DMS53 (cell line): ENCODE measurements at places on chromosomes 12 and 14.

DNA sequence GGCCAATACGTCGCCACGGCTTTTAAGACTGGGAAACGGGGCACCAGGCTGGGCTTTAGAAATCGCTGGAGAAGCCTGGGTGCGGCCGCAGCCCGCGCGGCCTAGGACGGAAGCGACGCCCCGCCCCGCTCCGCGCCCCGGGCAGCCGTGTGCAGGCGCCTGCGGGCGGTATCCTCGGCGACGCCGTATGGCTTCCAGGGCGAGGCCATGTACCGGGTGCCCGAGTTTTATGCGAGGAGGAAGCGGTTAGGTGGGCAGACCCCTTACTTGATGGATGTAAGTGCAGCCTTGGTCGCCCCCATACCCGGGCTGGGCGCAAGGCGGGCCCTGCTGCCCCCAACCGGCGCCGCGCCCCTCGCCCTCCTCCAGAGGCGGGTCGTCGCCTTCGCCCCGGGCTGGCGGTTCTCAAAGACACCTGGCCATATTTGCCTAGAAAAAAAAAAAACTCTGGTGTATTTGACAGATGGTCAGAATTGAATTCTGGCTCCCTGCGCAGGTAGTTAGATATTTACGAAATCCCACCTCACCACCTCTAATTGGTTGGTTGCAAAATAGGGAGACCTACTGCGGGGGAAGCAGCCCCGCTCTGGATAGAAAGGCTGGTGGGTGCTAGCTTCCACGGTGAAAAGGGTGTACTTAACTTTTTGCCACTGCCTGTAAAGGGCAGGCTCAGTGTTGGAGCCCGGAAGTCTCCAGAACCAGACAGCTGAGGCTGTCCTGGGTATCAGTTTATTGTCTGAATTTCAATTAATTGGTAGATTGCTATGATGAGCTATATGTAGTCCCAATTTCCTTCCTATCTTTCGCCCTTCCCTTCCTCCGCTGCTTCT, at the start of gene PPP1R36:
Gene PPP1R36, plus strand, starts transcription at position 171 of the 830 bp plus-strand sequence. Its CDS starts 37 bp downstream, at position 208.
- peak; percentile 85 for DNase-seq

GRCh38 chr12:86669010-86669409, 412.8 kb upstream of the MGAT4C start:
- peak; percentile 74 for DNase-seq

- no peak for DNase-seq
These were observed 66.8 kb upstream of the SLCO1C1 start for GRCh38 chr12:20628226-20628787.

- DNase-seq = peak; percentile 56
These were observed 1.4 kb upstream of the HSP90AA1 start for GRCh38 chr14:102088012-102088792.

DNA sequence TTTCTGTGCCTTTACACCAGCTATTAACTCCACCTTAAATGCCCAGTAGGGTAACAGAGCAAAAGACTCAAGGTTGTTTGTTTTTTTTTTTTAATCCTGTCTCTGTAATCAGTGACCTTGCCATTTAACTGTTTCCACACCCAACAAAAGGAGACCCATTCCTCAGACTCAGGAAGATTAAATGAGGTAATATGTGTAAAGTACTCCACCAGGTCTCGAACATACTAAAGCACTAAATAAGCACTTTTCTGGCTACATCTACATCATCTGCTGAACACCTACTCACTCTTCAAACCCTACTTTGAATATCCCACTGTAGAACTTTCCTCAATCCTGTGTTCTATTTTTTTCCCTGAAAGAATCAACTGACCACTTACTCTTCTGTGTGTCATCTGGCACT, 4.1 kb downstream of the SLC2A13 start:
- DNase-seq = no peak

DNA sequence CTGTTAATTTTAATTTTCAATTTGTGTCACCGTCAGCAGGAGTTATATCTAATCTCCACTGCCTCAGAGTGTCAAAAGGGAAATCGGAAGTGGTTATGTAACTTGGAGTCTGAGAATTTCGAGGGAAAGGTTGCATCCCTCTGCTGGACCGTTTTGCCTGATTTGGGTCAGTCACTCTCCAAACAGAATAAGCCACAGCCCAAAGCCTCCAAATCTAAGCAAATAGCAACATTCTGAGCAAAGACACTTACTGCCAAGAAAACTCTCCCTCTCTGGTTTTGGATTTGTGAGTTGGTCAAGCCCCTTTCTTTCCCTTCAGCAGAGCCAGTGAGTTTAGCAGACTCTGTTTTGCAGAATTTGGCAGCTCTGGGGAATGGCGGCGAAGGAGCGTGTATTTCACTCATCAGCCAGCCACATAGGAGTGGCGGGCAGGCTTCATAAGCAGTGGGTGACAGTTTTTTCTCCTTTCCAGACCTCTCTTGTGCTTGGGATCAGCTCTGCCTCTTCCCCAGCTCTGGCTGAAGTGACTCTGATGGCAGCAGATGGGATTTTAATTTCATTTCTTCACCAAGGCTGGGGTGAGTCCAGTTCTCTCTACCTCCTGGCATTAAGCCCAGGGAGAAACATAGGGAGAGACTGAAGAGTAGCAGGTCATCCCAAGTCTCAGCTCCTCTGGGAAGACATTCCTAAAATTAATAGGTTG, 218.7 kb upstream of the NOS1 start:
- no peak for DNase-seq

GRCh38 chr12:33248364-33248763, 191.3 kb downstream of the SYT10 start:
- no peak for DNase-seq

DNA sequence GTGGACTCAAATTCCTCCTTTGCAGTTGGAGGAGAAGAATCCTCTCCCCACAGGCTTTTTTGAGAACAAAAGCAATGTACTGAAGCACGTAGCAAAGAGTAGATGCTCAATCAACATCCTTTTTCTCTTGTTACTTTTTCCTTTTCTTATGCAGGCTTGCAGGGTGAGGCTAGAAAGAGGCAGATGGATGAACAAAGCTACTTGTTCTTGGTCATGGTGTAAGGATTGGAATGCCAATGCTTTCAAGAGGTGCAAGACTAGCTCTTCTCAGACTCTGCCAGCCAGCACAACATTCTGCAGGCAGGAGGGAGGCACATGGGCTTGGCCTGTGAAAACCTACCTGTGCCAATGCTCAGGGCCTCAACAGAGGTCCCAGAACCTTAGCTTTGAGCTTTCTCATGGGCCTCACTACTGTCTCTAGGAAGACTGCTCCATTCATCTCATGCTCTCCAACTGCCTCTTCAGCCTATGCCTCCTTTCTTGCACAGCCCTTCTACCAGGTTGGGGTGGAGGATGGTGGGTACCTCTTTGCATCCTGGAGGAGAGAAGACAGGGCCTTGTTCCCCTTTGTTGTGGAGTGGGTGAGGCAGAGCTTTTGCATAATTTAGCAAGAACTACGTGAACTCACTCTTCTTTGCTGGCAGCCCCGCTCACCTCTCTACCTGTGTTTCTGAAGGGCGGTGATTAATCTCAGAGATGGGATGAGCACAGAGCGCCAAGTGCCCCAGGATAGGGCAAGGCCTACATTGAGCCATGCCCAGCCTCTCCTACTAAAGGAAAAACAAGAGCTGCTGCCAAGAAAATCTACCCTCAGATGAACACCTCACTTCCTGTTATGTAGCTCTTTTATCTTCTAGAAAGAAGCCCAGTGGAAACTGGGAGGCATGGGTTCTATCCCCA, 1119.7 kb downstream of the VRK1 start:
- no peak for DNase-seq

GRCh38 chr12:52436000-52436827, 2.0 kb upstream of the KRT75 start:
- DNase-seq = no peak

DNA sequence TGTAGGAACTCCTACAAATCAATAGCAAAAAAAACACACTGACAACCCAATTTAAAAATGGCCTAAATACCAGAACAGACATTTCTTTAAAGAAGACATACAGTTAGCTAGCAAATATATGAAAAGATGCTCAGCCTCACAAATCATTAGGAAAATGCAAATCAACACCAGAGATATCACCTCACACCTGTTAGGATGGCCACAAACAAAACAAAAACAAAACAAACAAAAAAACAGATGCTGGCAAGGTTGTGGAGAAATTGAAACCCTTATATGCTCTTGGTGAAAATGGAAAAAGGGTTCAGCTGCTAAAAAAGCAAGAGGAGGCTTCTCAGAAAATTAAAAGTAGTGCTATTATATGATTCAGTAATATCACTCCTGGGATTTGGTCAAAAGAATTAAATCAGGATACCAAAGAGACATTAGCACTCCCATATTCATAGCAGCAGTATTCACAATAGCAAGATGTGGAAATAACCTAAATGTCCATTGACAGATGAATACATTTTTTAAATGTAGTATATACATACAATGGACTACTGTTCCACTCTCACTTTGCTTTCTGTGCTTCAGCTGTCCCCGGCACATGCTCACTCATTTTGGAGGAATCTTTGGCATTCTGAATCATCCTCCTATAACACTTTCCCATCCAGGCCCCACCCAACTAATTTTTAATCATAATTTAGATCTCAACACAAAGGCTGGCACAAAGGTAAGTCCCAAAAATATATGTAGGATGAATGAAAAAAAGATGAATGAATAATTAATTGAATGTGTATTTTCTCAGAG, 99.1 kb downstream of the SYT1 start:
- no peak for DNase-seq

DNA sequence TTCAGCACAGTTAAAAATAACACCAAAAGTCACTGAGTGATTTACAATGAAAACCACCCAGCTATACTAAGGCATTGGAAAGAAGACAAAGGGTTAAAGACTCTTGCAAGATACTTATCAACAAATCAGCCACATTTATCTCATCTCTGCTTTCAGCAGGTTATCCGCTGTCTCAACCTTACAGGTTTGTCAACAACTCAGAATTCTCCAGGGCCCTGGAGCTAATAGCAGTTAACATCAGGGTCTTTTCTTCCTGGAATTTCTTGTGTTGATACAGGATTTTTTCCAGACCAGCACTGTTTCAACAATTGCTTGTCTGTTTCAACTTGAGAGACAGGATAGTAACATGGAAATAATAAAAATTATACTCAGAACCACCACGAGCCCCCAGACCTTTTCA, 3.5 kb downstream of the PKP2 start:
- DNase-seq = no peak

- DNase-seq = no peak
These were observed 228.5 kb downstream of the FOXN3 start for GRCh38 chr14:89188492-89188891.

- no peak for DNase-seq
These were observed 439.4 kb downstream of the PDZRN4 start for GRCh38 chr12:41627476-41627875.

DNA sequence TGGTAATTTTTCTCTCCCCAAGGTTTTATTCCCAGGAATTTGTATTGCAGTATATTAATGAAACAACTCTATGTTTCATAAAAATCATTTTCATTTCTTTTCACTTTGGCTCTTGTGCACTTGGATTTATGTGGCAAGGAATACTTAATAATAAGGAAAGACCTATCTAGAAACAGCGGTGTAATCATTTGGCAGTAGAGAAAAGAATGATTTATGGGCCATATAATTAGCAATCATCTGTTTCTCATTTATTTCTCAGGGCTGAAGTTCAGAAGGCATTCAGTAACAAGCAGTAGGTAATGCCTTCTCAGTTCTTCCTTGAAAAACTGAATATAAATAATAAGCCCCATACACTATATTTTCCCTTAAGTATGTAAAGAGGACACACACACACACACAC, 172.6 kb downstream of the ANO4 start:
- DNase-seq = no peak

- DNase-seq = no peak
These were observed 36.0 kb upstream of the GARIN6 start for GRCh38 chr12:99611599-99611998.

DNA sequence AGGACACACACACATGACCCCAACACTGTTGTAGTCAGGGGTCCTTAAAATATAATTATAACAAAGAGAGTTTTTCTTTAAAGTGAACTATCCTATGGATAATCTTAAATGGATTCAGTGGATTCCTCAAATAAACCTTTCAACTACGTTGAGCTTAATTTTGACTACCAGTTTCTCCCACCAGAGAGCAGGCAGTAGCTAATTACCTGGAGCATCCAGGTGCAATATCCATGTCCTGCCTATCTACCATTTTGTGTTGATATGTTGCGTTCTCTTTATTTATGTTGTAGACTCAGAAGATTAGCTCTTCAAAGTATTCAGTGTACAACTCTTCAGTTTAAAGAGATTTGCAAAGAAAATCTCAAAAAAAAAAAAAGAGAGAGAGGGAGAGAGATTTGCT, 127.2 kb upstream of the GZMB start:
- DNase-seq = no peak

DNA sequence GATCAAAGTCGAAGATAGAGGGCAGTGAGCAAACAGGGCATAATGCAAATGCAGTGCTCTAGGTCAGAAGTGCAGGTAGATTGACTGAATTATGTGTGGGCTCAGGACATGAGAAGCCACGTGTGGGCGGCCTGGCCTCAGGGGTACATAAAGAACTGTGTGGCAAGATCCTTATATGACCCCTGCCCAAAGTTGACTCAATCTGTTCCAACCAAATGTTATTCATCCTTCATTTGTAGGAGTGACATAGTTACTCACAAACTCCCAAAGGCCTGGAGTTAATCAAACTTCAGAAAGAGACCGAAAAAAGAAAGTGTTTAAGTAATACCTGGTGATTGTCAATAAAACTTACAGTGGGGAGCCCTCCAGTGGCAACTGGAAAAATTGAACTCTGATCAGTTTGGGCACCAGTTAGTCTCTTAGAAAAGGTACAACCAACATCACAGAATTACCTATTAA, 150.4 kb upstream of the FAR2 start:
- DNase-seq = peak; percentile 66

DNA sequence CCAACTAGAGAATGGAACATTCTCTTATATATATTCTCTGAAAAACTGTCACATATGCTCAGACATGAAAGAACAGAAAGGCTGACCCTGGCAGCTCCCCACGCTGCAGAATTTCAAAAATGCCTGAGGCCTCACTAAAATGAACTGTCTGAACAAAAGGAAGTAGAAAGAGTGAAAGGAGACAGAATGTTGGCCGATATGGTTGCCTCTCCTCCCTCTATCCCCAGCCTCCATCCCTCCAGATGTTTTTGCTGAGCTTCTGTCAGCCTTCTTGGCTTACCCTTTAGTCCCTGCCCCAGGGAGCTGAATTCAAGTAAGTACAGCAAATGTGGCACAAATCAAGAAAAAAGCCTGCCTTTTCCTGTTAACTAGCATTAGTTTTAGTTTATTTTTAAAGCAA, 6.9 kb downstream of the SMCO2 start:
- DNase-seq = no peak

DNA sequence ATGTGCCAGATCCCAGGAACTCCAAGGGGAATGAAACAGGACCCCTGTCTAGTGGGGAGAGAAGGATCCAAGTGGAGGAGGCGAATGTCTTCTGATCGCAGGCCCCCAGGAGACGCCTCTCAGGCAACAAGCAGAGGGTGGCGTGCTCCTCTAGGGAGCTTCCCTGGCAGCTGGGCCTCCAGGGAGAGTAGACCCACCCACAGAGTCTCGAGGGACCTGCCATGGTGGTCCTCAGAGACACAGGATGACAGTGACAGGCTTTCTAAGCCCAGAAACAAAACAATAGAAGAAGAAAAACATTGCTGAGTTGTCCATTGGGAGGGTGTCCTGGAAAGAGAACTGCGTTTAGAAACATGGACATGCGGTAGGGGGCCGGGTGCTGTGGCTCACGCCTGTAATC, 140.6 kb upstream of the MAP1LC3B2 start:
- DNase-seq = no peak
